ENCODE measurements at places on chromosomes 5 and 9.

DNA sequence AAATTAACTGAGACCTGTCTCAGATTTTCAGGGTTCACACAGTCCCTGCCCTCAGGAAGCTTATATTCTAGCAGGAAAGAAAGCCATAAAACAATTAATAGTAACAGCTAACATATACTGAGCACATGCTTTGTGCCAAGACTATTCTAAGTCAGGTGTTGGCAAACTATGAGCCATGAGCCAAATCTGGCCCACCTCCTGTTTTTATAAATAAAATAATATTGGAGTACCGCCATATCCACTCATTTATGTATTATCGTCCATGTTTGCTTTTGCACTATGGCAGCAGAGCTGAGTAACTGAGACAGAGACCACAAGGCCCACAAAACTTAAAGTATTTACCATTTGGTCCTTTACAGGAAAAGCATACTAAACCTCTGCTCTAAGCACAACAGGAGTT, 83.3 kb upstream of the TRIO start:
- no peak for DNase-seq

GRCh38 chr5:1761453-1761755, 38.2 kb downstream of the MRPL36 start:
- no peak for DNase-seq

GRCh38 chr5:99973779-99974178, 561.4 kb upstream of the FAM174A start:
- DNase-seq, result no peak

GRCh38 chr5:139381837-139382761, 998 bp downstream of the SLC23A1 start:
- DNase-seq, result no peak

GRCh38 chr9:135729480-135729879, 27.5 kb downstream of the KCNT1 start:
- DNase-seq, result no peak

DNA sequence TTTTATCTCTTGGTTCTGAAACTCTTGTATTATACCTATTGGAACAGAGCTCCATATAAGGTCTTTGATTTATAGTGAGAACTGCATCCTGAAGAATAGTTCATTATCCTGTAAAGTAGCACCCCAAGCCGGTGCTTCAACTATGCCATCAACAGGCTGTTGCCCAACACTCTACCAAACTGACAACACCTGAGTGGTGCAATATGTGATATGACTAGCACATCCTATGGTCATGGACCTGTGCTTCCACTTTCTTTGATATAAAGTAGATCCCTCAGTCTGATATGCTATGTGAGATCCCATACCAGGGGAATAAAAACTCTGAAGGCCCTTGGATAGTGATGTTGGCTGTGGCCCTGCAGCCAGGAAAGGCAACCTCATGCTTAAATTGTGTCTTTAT, 15.8 kb downstream of the CSF2 start:
- DNase-seq, result no peak

DNA sequence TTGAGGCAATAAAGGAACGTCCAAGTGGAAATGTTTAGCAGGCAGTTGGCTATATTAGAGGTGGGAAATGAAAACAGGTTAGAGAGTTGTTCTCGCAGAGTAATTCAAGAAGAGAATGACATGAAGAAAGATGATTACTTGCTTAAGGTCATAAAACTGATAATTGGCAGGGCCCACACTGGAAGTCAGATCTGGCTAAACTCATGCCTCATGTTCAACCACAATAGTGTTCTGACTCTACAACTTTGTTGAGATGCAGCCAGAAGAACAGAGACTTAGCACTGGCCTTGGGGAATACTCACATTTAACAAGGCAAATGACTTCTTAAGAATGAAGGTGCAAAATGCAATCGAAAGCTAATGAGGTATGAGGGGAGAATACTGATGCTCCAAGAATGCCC, 27.2 kb upstream of the TNFSF8 start:
- DNase-seq, result no peak

GRCh38 chr5:119397518-119398380, 41.9 kb downstream of the TNFAIP8 start:
- DNase-seq, result no peak

- DNase-seq, result no peak
Measured at GRCh38 chr9:105027084-105027483, 99.1 kb upstream of the ABCA1 start.

DNA sequence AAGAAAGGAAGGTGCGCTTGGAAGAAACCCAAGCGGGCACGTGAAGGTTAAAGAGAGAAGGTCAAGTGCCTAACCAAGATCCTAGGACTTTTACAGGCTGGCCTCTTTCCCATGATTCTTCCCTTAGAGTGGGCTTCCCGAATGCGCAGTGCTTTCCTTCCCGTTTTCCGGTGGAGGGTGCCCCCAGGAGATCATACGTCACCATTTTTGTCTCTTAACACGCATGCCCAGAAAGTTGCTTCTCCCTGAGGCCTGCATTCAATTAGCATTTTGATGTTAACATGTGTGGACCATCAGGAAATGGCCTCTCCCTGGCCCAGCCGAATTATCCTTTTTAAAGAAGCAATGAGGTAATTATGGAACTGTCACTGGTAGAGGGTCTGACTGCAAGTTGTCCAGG, 1.9 kb upstream of the RUSC2 start:
- DNase-seq, result no peak

- DNase-seq, result no peak
Measured at GRCh38 chr9:93092251-93092991, 3.6 kb upstream of the CARD19 start.

DNA sequence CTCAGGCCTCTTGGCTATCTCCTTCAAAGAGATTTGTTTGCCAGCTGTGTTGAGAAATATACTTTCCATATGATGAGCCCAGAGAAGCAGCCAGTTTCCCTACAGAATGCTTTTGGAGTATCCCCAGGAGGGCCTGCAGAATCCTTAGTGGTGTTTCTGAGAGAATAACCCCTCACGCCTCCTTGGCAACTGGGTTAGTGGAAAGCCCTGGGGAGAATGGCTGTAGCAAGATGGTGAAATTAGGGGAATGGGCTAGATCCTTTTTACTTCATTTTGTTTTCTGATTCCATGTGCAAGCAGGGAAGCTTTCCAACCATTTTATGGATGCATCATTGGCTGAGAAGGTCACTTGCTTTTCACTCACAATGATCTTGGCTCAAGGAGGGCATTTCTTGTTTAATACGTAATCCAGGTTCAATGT, 364.6 kb downstream of the DMRT2 start:
- no peak for DNase-seq

- peak; percentile 54 for DNase-seq
Measured at GRCh38 chr9:33159777-33160127, 7.4 kb downstream of the B4GALT1 start.

- DNase-seq, result no peak
Measured at GRCh38 chr9:127644146-127644827, 32.2 kb downstream of the STXBP1 start.

GRCh38 chr5:123035360-123035917, 1.1 kb downstream of the PPIC start:
- DNase-seq, result no peak

DNA sequence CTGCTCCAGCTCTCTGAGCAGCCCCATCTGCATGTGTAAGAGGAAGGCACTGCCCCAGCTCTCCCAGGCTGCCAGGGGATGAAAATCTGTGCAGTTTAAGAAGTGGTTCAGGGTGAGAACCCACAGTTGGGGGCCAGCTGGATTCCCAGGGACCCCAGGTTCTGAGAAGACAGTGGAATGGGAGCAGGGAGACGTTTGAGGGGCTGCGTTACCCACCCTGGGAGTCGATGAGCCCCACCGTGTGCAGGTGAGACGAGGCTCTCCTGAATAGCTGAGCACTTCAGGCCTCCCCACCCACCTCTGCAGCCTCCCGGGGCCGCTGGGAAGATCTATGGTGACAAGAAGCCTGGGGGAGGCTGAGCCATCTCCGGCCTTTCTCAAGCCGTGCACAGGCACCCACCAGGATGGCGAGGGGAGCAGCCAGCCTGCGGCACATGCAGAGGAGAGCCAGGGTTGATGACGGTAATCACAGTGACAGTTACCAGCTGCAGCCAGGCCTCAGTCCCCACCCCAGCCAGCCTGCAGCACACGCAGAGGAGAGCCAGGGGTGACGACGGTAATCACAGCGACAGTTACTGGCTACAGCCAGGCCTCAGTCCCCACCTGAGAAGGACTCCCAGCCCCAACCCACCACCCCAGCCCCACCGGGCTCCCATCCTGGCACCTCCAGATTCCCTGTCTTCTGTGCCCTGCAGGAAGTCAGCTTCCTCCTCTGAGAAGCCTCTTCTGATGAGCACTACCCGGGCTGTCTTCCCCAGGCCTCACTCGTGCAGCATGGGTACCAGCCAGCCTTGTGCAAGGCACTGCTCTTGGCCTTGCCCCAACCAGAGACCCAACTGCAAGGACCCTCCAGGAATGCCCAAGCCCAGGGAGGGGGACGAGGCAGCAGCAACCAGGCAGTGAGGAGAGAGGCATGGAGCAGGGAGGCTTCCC, 150.8 kb upstream of the PPP1R26 start:
- no peak for DNase-seq

GRCh38 chr5:136086783-136087566, 45.7 kb upstream of the SMAD5 start:
- no peak for DNase-seq

GRCh38 chr9:115063058-115063845, 54.7 kb downstream of the TNC start:
- DNase-seq, result no peak

GRCh38 chr5:88883836-88884607, 1.0 kb upstream of the MEF2C start:
- no peak for DNase-seq

Data from T follicular helper cell (primary cell).